Stimulated activated CD4-positive, alpha-beta T cell treated with anti-CD3 and anti-CD28 coated beads, TNF-alpha, amount 100 ng/mL, for 1 hour (primary cell): ENCODE measurements at places on chromosomes 3 and 15.

DNA sequence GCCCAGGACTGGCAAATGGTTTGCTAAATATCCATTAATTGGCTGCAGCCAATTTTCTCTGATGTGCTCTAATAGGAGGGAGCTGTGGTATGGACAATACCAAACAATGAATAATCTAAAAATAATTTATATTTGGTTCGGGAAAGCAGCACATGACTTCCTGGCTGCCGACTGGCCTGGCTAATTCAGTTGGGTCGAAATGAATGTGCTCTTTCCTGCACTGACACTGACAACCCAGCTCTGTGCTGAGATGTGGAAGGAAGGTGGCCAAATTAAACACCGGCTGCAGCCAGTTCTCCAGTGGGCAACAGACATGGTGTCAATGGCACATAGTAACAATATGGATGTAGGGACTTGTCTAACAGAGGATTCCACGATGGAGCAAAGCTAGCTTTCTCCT, 21.1 kb upstream of the COLQ start:
- no peak for DNase-seq

- DNase-seq = no peak
These were observed 89.1 kb downstream of the XXYLT1 start for GRCh38 chr3:195181741-195182469.

GRCh38 chr3:124607163-124607562, 123.1 kb upstream of the UMPS start:
- no peak for DNase-seq

DNA sequence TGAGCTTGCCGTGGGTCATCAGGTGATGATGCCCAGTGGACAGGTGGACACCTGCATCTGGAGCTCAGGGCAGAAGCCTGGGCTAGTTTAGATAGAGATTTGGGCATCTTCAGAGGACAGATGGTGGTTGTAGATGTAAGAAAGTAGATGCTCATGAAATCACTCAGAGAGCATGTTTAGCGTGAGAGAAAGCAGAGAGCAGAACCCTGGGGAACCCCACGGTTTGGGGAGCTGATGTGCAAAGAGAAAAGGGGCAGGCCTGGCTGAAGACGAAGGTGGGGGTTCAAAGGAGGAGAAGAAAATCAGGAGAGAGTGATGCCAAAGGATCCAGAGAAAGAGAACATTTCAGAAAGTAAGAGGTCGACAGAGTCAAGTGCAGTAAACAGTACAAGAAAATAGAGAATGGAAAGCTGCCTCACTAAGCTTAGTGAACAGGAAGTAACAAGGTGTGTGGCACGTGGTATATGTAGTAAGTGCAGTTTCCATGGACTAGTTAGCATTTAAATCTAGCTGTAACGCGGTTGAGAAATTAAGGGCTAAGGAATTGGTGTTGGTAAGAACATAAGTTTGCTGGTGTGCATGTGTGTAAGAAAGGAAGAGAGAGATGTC, 13.5 kb downstream of the TIGIT start:
- no peak for DNase-seq

- DNase-seq = no peak
These were observed 21.9 kb downstream of the SLCO2A1 start for GRCh38 chr3:134007819-134008218.

- no peak for DNase-seq
These were observed 81.4 kb downstream of the MBNL1 start for GRCh38 chr3:152350139-152350538.

DNA sequence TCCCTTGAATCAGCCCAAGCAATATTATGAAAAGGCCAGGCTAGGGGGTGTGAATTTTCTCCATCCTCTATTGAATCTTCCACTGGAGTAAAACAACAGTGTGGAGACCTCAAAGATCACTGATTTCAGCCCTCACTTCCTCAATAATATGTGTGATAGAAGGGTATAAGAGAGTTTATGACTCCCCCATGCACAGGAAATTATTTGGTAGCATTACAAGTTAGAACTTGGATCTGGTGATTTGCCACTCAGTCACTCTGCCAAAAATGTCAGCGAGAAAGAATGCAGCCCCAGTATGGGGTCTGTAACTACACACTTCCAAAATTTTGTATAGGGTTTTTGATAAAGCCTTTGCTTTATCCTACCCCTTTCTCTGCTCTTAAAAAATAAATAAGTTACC, 81.0 kb upstream of the KCNMB2 start:
- DNase-seq = no peak

- no peak for DNase-seq
These were observed 352.5 kb upstream of the GRM7 start for GRCh38 chr3:6508410-6508759.

- no peak for DNase-seq
These were observed 209.7 kb downstream of the NR1D2 start for GRCh38 chr3:24154781-24155180.

- DNase-seq = no peak
These were observed 691.3 kb downstream of the SQOR start for GRCh38 chr15:46326173-46326572.

DNA sequence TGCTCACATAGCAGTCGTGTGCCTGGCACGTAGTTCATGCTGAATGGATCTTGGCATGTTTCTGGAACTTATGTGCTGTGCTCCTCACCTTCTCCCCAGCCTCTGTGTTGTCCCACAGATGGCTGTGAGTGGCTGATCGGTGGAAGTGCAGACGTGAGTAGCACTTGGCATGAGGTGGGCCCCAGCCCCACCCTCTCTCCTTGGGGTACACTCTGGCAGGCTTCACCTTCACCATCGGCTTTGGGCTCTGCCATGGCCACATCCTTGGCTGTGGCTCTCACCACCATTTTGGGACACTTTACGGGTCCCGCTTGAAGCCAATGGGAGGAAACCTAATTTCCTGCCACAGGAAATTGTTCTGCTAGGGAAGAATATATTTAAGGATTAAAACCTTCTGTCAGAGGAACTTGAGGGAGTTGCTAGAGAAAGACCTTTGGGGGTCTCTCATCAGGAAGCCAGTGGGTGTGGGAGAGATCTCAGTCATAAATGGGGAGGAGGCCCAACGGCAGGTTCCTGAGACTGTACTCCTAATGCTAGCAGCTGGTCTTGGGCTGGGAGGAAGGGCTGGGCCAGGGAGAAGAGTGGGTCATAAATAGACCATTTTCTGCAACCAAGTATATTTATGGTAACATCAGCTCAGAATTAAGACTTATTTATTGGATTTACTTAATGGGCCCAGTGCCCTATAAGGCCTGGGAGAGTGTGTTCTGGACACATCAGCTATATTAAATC, 92.3 kb downstream of the SMAD3 start:
- DNase-seq = no peak

- no peak for DNase-seq
These were observed 240.8 kb downstream of the NR1D2 start for GRCh38 chr3:24185738-24186384.
